Stimulated activated CD8-positive, alpha-beta memory T cell treated with anti-CD3 and anti-CD28 coated beads, Interleukin-2, amount 100 ng/mL, for 1 hour (primary cell): ENCODE measurements at places on chromosomes 5 and 9.

GRCh38 chr5:167217097-167217743, 1074.2 kb upstream of the WWC1 start:
- no peak for DNase-seq

DNA sequence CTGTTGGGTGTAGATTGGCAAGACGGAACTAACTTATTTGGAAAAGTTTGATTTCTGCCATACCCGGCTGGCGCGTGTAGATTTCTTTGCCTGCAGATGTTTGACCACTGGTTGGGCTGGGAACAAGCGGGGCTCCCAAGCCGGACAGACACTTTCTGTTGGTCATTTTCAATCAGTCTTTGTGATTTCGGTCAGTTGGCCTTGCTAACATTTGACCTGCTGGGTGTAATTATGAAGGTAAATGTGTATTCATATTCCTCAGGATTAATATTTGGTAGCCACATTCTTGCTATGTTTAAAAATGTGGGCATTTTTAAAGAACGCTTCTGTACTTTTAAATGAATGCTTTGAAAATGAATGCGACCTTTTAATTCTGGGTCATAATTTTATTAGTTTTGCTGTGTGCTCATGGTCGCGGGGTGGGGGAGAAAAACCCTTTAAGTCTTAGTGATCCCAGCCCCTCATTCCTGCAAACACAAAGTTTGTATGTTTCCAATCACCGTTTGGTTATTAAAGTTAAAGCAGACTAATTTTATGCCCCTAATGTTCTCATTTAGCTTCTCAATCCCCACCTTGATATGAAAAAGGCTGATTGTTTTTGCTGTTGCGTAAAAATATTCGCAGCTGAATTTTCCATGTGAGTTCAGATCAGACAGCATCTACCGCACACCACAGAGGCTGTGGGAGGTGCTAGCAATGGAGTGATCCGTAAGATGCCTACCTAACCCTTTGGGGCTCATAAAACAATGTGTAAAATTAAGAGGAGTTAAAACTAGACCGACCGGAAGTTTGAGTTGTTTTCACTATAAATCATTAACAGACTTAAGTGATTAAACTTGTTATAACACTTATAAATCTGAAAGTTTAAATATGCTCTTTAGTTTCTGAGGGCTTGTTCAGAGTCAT, 1.5 kb downstream of the RASGRF2 start:
- DNase-seq: no peak

- DNase-seq: no peak
These were observed 48.7 kb upstream of the SPATA31D4 start for GRCh38 chr9:81879501-81879916.

- DNase-seq: no peak
These were observed 455.1 kb upstream of the RGMB start for GRCh38 chr5:98318386-98318785.

GRCh38 chr5:111667128-111667736, 89.8 kb downstream of the NREP start:
- DNase-seq: no peak

DNA sequence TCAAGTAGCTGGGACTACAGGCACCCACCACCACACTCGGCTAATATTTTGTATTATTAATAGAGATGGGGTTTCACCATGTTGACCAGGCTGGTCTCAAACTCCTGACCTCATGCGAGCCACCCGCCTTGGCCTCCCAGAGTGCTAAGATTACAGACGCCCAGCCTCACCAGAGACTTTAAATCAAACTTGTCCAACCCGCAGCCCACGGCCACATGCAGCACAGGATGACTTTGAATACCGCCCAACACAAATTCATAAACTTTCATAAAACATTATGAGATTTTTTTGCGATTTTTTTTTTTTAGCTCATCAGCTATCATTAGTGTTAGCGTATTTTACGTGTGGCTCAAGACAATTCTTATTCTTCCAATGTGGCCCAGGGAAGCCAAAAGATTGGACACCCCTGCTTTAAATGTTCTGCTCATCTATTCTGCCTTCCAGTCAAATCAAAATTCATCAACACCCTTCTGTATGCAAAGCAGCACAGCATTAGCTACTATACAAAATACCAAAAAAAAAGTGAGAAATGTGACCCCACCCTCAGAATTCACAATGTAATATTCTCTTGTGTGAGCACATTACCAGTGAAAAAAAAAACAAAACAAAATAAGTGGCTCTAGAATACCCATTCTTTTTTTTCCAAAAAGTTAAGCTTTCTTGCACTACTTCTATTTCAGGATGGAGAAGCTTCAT, 42.7 kb upstream of the CDC42SE2 start:
- no peak for DNase-seq

GRCh38 chr9:21974722-21975409, 19.3 kb downstream of the CDKN2A start:
- DNase-seq: no peak

- DNase-seq: no peak
These were observed 126.9 kb downstream of the TLE1 start for GRCh38 chr9:81562231-81563019.

DNA sequence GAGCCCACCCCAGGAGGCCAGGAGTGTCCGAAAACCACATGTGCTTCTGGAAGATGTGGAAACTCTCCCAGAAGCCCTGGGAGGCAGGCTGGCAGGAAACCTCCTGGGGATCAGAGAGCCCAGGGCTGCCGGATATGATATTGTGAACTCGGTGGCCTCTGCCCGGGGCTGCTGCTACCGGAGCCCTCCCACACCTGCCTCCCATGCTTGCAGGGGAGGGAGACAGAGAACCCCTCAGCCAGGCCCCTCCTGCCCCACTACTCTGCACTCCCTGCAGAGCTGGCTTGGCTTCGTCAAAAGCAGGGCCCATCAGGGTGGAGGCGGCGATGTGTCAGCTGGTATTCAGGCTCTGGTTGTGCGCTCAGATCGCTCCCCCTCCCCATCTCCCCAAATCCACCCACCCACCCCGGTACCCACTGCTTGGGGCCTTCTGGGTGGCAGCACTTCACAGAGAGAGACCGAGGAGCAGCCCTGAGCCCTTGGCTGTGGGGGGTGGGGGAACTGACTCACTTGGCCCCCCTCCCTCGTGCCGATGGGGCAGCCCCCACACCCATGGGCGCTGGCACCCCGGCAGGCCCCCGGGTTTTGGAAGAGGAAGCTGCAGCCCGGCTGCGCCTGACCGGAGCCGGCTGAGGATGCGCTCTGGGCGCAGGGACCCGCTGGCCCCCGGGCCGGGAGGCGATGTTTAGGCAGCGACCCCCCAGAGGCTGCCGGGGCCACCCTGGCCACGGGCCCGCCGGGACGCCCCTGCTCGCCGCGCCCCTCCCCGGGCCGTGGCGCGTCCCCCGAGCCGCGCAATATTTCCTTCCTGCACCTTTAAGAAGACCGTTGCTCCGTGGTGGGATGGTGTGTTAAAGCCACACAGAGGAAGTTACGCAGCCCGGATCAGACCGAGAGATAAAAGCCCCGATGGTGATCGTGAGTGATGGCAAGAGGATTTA, 786 bp upstream of the NTNG2 start:
- DNase-seq: peak; percentile 31

DNA sequence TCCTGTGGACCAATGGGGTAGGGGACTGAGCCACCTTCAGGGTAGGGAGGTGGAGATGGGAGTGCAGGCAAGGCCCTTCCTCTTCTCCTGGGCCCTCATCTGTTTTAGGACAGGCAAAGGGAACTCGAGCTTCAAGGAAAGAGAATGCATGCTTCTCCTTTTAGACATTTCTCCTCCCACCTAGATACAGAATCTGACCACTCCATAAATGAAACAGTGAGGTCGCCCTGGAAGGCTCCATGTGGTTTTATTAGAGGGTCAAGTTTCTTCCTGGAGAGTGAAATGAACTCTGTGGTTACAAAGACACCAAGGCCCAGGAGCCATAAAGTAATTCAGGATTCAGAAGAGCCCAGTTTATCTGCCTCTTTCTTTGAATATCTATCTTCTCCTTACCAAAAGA, 14.9 kb downstream of the LHFPL2 start:
- no peak for DNase-seq
